ENCODE measurements at places on chromosomes 11 and 22.

- no peak for DNase-seq
Observed at GRCh38 chr22:31585161-31585859, 76.7 kb downstream of the PISD start.

- no peak for DNase-seq
Observed at GRCh38 chr11:66324664-66325063, 7.8 kb upstream of the CD248 start.

- DNase-seq, result no peak
Observed at GRCh38 chr11:132895340-132895739, 637.0 kb downstream of the OPCML start.

DNA sequence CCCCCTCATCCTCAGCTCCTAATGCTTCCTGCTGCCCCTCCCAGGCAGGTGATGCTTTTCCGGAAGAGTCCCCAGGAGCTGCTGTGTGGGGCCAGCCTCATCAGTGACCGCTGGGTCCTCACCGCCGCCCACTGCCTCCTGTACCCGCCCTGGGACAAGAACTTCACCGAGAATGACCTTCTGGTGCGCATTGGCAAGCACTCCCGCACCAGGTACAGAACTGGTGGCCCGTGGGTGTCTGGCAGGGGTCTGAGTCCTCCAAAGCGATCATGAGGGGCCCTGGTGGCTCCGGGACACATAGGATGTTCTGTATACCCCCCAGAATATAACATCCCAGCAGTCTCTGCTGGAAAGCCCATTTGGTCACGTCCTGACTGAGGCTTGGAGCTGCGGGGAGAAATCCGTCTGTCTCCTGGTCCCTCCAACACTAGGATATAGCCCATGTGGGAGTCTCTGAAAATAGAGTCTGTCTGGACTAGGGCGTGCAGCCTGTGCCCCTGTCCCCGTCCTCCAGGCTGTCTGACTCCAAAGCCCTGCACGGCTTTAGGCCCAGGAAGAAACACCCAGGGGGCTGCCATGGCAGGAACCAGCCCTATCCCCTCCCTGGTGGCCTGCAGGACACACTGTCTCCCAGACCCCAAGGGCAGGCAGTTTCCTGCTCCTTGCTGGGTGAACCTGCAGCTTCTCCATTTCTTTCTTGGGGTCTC lies 9.1 kb downstream of the F2 start:
- no peak for DNase-seq

- no peak for DNase-seq
Observed at GRCh38 chr22:49499433-49500075, 328.1 kb downstream of the BRD1 start.

DNA sequence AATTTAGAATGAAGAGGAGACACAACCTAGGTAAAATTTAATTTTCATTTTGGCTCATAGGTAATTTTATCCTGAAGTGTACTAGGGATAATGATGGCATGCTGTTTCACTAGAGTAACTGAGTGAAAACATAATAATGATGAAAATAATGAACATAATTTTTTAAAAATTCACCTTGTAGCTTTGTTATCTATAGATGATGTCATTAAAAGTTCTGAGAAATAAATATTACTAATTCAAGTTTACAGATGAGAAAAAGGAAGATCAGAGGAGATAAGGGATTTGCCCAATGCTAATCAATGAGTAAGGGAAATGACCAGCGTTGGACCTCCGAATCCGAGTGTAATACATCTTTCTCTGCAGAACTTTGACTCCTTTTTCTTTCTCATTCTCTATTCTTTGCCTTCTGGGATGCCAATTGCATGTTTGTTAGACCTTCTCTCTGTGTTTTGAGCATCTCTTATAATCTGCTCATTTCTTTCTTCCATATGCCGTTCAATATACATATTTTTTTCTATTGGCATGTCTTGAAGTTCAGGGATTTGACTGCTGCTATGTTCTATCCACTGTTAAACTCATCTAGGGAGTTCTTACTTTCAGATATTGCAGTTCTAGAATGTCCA lies 186.5 kb downstream of the SNX19 start:
- no peak for DNase-seq

GRCh38 chr11:128738942-128739341 lies 45.1 kb downstream of the FLI1 start:
- DNase-seq, result no peak

- peak; percentile 39 for DNase-seq
Observed at GRCh38 chr11:118240999-118241763, 11.0 kb downstream of the MPZL3 start.
